Coronary artery (tissue), 2 donors: ENCODE measurements at places on chromosomes 16 and 17.

DNA sequence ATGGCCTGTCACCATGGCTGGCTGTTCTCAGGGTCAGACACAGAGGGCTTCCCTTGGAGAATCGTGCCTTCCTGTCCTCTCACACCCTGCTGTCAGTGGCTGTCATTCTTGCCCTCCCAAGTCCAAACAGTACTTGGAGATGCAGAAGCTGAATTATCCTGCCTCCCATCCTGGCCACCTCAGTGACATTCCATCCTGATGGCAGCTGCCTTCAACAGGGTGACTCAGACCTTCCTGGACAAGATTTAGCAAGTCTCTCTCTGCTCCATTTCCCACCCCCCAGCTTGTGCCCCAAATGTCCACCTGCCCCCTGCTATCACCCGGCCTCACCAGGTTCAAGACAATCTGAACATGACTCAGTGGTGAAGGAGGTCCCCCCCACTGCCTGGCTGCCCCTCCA lies 4.8 kb upstream of the KRT36 start:
- no peak for DNase-seq

GRCh38 chr17:48505788-48506187 lies 25.0 kb downstream of the HOXB1 start:
- DNase-seq: no peak

DNA sequence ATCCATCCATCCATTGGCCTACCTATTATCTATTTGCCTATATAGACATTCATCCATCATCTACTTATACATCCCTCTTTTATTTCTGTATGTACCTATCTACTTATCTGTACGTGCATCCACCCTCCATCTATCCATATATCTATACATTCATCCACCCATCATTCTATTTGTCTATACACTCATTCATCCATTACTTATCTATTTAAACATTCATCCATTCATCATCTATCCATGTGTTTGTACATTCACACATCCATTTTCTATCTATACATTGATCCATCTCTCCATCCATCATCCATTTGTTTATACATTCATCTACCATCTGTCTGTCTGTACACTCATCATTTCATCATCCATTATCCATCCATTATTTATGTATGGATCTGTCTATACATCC lies 365.7 kb upstream of the RBFOX1 start:
- no peak for DNase-seq

DNA sequence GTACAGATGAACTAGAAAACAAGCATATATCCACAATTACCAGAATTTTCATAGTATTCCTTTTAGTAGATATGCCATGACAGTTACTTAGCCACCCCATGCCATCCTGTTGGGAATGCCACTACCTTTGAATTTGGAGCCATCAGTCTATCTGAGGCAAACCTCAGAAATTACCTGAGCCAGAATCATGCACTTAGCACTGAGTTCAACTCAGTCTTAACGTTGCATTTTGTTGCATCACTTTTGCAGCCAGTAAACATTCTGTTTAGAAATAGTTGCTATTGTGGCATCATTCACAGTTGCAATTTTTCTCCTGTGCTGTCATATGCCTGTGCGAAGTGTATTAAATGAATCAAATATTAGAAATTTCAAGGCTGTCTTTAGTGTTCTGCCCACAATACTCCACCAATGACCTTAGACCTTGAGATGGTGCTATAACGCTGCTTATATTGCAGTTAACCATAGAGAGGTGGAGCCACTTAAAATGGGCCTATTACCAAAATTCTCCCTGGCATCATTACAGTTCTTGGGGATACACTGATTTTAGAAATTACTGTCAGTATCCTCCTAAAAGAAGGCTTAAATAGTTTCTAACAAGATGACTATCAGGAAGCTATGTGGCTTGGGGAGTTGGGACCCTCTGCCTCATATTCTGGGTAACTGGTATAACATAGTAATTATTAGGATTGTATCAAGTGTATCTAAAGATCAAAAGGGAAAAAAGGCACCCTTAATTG lies 11.1 kb downstream of the PTRH2 start:
- no peak for DNase-seq

DNA sequence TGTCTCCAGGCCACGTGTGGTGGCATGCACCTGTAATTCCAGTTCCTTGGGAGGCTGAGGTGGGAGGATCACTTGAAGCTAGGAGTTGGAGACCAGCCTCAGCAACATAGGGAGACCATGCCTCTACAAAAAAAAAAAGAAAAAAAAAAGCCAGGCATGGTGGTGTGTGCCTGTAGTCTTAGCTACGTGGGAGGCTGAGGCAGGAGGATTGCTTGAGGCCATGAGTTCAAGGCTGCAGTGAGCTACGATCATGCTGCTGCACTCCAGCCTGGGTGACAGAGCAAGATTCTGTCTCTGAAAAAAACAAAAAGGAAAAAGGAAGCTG lies 103.9 kb downstream of the CMIP start:
- DNase-seq: no peak

GRCh38 chr17:38701504-38702165 lies 3.4 kb upstream of the MLLT6 start:
- no peak for DNase-seq

GRCh38 chr16:19282101-19282500 lies 3.4 kb upstream of the CLEC19A start:
- DNase-seq: no peak

DNA sequence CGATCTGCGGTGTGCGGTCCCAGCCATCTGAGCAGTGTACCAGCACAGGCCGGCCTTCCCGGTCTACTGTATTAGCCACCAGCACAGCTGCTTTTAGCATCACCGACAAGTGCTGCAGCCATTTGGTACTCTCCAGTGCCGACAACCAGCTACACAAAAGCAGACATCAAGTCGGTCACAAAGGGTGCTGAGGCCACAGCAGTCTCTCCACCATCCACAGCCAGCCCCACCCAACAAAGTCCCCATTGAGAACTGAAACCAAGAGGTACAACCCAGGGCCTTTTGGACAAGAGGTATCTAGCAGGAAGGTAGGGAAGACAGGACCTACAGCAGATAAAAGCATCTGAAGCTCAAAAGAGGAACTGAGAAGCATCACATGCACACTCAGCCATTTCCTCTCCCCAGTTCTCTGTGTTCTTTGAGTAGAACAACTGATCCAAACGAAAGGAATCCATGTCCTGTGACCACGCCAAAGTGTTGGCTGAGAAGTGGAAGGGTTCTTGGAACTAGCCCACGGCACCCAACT lies 9.5 kb downstream of the MTMR4 start:
- no peak for DNase-seq

DNA sequence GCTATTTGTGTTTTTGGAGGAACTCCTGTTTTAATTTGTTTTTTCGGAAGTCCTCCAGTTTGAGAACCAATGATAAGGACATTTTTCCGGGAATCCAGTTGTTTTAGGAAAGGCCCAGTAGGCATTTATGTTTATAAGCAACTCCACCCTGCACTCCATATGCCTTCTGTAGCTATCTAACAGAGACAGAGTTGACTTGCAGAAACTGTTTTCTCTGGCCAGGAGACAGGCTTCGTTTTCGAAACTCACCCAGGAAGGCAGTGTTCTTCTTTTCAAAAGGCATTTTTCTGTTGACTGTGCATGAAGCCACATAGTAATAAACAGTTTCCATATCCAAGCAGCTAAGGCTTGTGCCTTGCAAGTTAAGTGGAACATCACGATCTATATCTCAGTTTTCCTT lies 587.1 kb downstream of the WWOX start:
- no peak for DNase-seq

DNA sequence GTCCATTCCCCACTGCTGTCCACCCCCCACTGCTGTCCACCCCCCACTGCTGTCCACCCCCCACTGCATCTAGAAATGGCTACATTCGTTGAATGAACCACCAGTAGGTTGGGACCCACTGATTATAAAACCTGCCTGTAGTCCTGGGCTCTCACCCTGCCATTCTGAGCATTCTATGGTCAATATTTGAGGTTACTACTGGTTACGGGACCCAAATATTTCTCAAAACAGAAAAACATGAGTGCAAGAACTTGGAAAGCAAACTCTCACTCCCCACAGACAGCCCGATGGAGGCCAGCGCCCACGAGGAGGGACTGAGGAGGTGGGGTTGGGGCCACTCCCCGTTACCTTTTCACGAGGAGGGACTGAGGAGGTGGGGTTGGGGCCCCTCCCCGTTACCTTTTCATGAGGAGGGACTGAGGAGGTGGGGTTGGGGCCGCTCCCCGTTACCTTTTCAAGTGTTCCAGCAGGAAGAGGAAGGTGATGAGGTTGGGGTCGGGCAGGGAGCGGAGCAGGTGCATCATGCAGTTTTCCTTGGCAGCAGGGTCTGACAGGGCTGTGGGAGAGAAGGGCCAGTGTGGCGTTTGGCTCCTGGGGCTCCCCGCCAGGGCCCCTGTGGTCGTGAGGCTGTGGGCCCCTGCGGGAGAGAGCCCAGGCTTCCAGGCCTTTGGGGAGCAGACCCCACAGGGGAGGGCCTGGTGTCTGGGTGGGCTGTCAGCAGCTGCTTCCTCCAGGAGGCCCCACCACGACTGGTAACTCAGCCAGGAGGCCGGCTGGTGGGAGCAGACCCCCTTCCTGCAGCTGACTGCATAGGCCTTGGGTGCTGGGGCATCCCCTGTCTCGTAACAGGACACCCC lies 12.5 kb downstream of the TIMM22 start:
- peak; percentile 76 for DNase-seq

DNA sequence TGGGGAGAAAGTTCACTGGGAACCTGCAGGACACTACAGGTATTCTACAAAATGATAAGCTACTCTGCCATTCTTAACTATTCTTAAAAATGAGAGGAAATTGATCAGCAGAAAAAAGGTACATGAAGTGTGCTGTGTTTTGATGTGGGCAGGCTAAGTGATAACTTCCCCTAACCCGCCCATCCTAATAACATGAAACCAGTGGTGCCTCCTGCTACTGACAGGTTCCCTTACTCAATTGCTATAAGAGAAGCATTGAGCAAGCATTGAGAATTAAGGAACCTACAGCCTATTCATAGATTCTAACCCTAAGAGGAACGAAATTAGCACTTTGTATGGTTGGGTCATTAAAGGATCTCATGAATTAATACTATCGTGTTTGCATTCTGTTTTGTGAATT lies 18.9 kb downstream of the XYLT1 start:
- DNase-seq: no peak

DNA sequence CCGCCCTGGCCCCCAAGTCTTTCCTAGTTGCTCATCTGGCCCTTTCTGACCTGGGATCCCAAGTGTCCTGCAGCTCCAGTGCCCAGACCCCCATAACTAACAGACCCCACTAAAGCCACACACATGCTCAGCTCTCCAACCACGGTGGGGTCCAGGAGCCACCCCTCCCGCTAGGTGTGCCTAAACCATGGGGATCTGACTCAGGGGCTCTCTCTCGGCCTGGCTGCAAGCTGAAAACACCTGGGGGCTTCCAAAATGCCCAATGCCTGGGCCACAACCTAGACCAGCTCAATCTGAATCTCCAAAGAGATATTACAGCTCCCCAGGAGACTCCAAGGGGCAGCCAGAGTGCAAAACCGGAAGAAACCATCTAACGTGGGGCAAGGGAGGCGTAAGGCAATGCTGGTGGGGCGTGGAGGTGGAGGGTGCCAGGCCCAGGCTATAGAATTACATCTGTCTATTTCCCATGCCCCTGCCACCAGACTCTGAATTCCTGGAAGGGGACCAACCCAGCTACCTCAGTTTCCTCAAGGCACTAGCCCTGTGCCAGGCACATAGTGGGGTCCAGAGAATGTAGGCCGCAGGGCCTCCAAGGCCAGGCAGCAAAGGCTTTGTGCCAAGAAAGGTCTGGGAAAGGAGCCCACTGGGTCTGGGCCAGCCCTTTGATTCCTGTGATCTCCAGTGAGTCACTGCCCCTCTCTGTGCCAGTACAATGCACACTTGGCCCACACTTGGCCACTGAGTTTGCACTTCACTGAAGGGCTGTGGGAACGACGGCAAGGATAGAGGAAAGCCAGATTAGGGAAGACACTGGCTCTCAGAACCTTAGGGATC lies 3.3 kb downstream of the CD2BP2 start:
- no peak for DNase-seq

- DNase-seq: peak; percentile 43
These were observed 36.0 kb upstream of the RBFOX3 start for GRCh38 chr17:79646721-79647455.

DNA sequence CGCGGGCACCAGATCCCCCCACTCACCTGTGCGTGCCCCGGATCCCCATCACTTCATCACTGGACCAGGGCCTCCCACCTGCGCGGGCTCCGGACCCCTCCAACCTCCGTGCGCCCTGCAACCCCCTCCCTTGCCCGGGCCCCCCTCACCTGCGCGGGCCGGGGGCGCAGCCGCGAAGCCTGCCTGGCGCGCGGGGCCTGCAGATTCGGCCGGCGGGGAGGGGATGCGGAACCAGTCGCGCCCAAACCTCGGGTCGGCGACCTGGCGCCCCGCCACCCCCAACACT lies 202 bp downstream of the CEP131 start:
- no peak for DNase-seq

DNA sequence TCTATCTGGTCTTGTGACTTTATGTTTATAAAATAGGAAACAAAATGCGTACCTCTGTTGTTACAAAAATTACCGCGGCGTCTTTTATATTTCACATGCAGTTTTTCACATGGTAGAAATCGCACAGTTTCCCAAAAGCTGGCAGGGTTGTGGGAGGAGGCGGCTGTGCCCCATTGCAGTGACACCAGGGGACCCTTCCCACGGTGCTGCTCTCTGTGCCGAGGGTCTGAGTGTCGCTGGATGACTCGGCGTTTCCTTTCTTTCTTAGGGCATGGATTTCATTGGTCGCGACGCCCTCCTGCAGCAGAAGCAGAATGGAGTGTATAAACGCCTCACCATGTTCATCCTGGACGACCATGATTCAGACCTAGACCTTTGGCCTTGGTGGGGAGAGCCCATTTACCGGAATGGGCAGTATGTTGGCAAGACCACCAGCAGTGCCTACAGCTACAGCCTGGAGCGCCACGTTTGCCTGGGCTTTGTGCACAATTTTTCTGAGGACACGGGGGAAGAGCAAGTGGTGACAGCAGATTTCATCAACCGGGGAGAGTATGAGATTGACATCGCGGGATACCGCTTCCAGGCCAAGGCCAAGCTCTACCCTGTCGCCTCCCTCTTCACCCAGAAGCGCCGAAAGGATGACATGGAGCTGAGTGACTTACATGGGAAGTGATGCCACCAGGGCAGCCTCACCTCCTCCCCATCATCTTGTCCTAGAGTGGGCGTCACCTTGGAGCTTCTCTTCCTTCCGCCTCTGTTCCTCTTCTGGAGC lies 17.2 kb upstream of the CLEC18C start:
- DNase-seq: no peak

- DNase-seq: no peak
These were observed 3.6 kb upstream of the CYTH1 start for GRCh38 chr17:78785663-78786057.

DNA sequence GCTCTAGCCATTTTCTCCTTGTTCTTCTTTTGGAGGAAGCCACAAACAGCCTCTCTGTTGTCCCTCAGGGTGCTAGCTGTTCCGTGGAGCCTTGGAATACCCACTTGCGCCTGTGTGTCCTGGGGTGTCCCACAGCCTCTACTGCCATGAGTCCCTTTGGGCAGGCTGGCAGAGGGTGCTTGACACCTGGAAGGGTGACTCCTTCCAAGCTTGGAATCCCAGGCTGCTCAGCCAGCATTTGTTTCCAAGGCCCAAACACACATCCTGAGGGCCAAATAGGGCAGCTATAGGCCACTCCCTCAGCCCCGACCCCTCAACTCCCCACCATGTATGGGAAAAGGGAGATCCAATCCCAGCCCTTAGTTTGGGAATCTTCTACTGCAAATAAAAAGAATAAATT lies 14.9 kb downstream of the ZNHIT3 start:
- DNase-seq: no peak

GRCh38 chr17:19943026-19943425 lies 34.6 kb downstream of the AKAP10 start:
- DNase-seq: no peak
